ENCODE measurements at places on chromosomes 5 and 9.

- DNase-seq: no peak
Observed at GRCh38 chr5:115626445-115626823, 598 bp upstream of the TMED7 start.

GRCh38 chr5:133469846-133470245 lies 142.5 kb downstream of the FSTL4 start:
- no peak for DNase-seq

- DNase-seq: no peak
Observed at GRCh38 chr9:89372230-89372816, 54.0 kb downstream of the SECISBP2 start.

DNA sequence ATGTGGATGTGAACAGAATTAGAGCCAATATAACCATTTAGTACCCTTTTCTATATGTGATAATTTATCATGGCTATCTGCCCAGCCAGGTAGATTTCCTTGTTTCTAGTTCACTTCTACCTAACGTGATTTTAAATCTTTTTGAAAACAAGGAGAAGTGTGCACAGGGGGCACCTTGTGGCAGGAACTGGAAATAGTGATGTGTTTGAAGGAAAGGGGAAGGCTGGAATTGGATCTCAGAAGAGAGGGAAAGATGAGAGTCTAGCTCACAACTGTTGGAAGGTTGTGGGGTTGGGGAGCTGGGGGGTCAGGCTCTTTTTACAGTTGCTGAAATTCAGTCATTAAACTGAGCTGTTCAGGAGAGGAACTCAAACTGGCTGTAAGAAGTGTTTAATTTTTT lies 219.5 kb downstream of the KCTD16 start:
- DNase-seq: no peak

- DNase-seq: no peak
Observed at GRCh38 chr5:133253671-133254070, 201.9 kb downstream of the HSPA4 start.

GRCh38 chr5:170307575-170308465 lies 10.2 kb upstream of the LCP2 start:
- no peak for DNase-seq

DNA sequence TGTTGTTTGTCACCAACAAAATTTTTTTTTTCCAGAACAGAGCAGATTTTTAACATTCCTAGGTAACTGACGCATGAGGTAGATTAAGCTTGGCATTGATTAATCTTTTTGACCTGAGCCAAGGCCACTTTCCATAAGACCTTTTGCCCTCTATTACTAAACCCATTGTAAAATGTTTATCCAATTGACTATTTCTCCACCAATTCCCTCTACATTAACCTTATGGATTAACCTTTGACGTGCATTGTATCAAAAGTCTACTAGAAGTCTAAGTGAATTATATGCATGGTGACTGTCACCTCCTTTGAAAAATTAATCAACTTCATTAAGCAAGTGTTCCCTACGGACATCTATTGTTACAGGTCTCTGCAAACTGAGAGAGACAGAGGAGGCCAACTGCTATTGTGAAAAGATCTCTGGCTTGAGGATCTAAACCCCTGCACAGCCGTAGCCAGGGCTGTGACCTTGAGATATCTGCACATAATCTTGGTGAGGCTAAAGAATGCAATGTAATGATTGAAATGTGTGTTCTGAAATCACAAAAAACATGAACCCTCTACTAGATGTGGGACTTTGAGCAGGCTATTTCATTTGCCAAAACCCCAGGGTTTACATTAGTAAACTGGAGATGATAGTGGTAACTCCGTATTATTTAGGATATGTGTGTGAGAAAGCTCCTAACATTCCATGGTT lies 632.2 kb downstream of the TLR4 start:
- no peak for DNase-seq

- no peak for DNase-seq
Observed at GRCh38 chr9:86614871-86615849, 260.9 kb upstream of the TUT7 start.
